ENCODE measurements at places on chromosomes 7 and 10.

DNA sequence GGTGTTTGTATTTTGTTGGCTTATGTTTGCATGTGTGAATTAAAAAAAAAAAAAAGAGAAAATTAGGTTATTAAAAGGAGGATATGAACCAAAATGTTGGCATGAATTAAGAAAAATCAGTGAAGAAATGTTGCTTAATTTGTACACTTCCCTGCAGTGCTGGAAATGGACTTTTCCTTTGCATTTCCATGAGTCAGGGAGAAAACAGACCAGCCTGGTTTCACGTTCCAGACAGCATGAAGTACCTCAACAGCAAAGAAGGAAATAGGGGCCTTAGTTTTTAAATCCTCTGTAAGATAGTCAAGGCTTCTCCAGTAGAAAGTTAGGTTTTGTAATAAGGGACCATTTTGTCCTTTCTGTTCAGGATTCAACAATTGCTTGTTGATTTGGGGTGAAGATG lies 159.7 kb downstream of the CELF2 start:
- no peak for DNase-seq

DNA sequence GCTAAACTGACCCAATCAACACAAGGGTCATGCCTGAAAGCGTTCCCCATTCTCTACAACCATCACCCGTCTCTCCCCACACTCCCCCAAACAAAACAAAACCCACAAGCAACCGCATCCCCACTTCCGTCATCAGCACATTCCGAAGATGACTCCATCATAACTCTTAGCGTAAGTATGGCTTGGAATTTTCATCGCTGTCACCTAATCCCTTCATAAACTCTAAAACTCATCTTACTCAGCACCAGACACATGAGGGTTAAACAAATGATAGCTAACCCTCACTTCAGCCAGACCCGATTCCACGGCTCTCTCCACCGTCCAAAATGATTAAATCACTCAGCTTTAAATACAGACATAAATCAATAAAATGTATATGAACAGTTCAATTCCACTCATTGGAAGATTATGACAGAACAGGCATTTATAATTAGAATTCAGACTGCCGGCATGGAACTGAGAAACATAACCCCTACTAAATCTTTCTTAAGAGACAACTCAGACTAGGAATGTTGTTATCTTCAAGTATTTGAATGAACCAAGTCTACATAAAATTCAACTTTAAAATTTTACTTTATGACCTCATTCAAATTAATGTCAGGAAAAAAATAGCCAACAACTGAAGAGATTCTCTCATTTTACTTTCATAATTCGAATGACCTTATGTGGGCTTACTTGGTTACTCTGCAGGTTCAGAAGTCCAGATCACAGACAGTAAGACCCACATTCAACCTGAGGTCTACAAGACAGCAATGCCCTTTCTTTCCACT lies 215.9 kb downstream of the PARD3 start:
- DNase-seq: no peak

GRCh38 chr10:35492386-35493195 lies 112.5 kb upstream of the GJD4 start:
- DNase-seq: no peak

GRCh38 chr10:26759008-26759407 lies 61.5 kb downstream of the PDSS1 start:
- no peak for DNase-seq
